Activated CD4-positive, alpha-beta T cell treated with anti-CD3 and anti-CD28 coated beads, Interleukin-2, amount 50 U/mL, for 4 hours (primary cell): ENCODE measurements at places on chromosomes 12 and 14.
A peak's percentile ranks its signal among the peaks of the same experiment; 100 is the strongest.

- DNase-seq = peak; percentile 7
Measured at GRCh38 chr12:107684990-107685359, 624 bp upstream of the PWP1 start.

DNA sequence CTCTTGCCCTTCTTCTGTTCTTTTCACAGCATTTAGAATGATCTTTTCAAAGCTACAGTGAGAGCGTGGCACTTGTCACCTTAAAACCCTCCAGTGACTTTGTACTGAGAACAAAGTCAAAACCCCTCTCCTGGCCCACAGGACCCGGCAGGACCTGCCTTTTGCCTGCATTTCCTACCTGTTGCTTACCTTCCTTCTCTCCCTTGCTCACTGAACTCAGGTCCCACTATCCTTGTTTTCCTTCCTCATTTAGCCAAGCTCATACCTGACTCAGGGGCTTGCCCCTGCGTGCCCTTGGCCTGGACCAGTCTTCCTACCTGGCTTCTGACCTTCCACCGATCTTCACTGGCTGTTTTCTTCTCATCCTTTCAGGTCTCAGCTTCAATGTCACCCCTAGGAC is 112.3 kb upstream of the PRMT8 start:
- DNase-seq = no peak

GRCh38 chr12:39420043-39420442 is 22.9 kb downstream of the KIF21A start:
- no peak for DNase-seq

DNA sequence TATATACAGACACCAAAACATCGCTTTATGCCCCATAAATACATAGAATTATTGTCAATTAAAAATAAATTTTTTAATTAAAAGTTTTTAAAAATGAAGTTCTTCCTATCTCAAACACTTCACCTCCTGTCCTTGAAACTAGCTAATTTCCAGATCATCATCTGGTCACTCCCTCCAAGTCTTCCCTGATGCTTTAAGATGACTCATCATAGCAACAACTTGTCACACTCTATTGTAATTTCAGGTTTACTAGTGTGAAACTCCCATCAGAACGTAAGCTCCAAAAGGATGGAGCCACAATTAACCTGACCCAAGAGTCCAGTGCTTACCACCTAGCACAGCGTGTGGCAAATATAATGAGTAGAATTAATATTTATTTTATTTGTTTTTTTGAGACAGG is 16.3 kb downstream of the GXYLT1 start:
- no peak for DNase-seq

GRCh38 chr14:100467939-100468338 is 119.3 kb downstream of the BEGAIN start:
- DNase-seq = no peak
